ENCODE measurements at places on chromosomes 4 and X. TPM values are rescaled to one million over a fixed set of nuclear protein-coding genes. Genes with fewer than 3 reads are reported as not detected.

FAM149A gene
- 66.7 TPM for polyA plus RNA-seq

DCAF8L1 gene
- polyA plus RNA-seq: not detected

POU4F2 gene
- not detected for polyA plus RNA-seq

SLC34A2 gene
- polyA plus RNA-seq: 29.3 TPM

DCAF4L1 gene
- 0.22 TPM for polyA plus RNA-seq

CFAP99 gene
- 1.5 TPM for polyA plus RNA-seq

IL1RAPL1 gene
- polyA plus RNA-seq: 2.7 TPM

MAGEB17 gene
- not detected for polyA plus RNA-seq

All from renal cortex interstitium (tissue), 15 donors.